Right hindlimb (tissue), 1 donor: ENCODE measurements at places on chromosomes 2 and 18.

DNA sequence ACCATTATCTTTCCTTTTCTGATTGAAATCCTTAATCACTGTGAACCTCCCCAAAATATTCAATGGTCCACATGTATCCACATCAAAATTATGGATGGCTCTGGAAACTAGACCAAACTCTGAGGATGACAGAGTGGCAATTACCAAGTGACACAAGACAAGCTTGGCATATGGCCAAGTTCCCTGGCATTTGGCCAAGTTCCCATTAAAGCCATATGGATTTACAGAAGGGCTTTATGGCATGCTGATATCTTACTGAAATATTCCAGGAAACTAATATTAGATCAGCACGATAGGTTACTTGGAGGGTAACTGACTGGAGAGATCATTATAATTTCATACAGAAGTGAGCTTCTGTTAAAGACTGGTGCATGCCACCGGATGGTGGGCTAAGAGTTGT is 21.9 kb upstream of the CERS6 start:
- DNase-seq, result peak; percentile 34

GRCh38 chr2:861655-862354 is 88.8 kb upstream of the SNTG2 start:
- DNase-seq, result no peak

GRCh38 chr2:24793761-24794435 is 673 bp downstream of the CENPO start:
- no peak for DNase-seq

GRCh38 chr2:181581534-181581933 is 75.4 kb downstream of the CERKL start:
- DNase-seq, result no peak

GRCh38 chr2:168525716-168526446 is 69.8 kb downstream of the CERS6 start:
- DNase-seq, result no peak

DNA sequence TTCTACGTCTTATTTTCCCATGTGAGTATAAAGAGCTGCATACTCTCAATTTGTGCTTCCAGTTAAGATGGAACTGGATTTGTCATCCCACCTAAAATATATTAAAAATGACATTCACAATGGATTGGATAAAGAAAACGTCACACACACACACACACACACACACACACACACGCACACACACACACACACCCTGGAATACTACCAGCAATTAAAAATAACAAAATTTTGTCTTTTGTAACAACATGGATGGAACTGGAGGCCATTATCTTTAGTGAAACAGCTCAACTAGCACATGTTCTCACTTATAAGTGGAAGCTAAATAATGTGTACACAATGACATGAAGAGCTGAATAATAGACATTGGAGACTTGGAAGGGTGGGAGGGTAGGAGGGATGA is 3.8 kb upstream of the QPCT start:
- DNase-seq, result no peak

- no peak for DNase-seq
Observed at GRCh38 chr2:86596118-86596517, 27.5 kb downstream of the RNF103 start.

GRCh38 chr2:215002500-215002899 is 135.9 kb downstream of the ABCA12 start:
- DNase-seq, result peak; percentile 25

DNA sequence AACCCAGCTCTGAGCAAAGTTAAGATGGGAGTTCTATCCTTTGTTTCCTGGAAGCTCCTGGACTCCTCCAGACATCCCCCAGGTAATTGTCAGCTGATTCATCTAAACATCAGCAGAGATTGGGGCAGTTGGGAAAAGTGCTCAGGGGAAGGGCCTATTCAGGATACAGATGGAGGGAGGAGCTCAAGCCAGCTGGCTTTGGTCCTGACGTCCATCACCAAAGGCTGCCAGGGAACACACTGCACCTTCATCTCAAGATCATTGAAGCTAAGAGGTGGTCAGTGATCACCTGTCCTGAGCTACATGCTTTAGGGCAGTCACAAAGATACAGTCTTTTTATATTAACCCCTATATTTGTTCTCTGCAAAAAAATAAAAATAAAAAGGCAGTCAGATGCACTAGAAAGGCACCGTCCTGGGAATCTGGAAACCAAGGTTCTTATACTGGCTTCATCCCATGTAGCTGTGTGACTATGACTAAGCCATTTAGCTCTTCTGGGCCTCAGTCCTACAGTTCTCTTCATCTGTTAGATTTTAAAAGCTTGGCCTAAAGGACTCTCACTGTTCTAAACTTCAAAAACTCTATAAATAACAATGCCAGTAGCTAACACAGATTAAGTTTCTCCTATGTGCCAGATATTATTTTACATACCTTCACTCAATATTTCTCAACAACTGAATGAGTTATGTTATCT is 446.5 kb downstream of the BCL11A start:
- no peak for DNase-seq

GRCh38 chr2:177260379-177260778 is 4.1 kb downstream of the NFE2L2 start:
- no peak for DNase-seq

- DNase-seq, result no peak
Observed at GRCh38 chr2:42079737-42080287, 32.0 kb downstream of the PKDCC start.

DNA sequence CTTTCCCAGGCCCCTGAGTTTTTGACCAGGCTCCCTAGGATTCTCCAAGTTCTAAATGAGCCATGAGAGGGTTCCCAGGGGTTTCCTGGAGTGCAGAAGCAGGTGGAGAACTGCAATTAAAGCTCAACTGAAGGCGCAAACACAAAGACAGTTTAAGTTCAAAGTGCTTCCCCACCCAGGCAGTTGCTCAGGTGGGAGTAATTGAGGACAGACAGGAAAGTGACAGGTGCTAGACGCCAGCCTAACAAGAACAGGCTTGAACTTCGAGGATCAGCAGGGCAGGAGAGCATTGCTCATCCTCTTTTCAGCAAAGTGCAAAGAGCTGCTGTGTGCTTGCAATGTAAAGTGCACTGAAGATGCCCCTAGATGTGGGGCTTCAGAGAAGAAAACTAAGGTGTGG is 77.2 kb upstream of the ST8SIA3 start:
- DNase-seq, result no peak

GRCh38 chr2:202387608-202388342 is 11.6 kb downstream of the BMPR2 start:
- no peak for DNase-seq

- no peak for DNase-seq
Observed at GRCh38 chr18:35634323-35634722, 52.8 kb downstream of the GALNT1 start.

- no peak for DNase-seq
Observed at GRCh38 chr2:50858156-50858555, 173.8 kb downstream of the NRXN1 start.

DNA sequence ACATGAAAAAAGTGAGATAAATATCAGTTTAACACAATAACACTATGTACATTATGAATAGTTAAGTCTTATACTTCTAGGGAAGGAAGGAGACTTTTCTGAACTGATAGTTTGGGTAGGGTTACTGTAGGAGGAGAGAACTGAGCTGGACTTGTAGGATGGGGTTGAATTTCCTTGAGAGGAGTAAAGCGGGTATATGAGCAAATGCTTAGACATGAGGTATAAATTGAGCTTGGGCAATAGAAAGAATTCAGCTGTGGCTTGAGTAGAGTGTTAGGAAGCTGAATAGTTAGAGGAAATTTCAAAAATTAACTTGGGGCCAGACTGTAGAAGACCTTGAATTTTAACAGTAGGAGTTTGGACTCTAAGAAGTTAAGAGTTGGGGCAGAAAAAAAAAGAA is 45.1 kb downstream of the LCLAT1 start:
- no peak for DNase-seq

- DNase-seq, result no peak
Observed at GRCh38 chr2:42214669-42215068, 45.5 kb downstream of the EML4 start.

DNA sequence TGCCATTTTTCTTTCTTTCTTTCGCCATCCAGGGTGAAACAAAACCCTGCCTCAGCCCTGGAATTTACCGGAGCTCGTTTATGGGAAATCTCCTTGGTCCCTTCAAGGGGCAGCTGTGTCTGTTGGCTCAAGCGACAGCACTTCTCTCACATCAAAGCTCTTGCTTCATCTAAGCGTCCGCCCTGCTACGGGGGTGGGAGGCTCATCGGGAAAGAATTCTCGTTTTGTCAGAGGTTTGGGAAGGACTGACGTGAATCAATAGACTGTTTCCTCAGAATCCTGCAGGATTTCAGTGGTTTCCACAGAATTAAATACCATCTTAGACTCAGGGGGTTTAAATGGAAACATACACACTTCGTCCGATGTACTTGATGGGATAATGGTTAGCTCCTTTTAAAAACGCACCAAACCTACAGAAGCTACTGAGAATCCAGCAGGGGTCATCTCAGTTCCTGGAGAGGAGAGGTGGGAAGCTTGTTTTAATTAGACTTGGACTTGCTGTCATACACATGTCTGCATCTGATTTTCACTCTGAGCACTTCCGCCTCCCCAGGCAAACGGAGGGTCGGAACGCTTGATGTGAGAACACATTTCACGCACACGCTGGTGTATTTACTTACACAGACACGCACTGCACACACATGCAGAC is 91.6 kb downstream of the ASB1 start:
- no peak for DNase-seq

GRCh38 chr18:59249199-59249774 is 24.0 kb downstream of the RAX start:
- peak; percentile 85 for DNase-seq
